ENCODE measurements at places on chromosomes 5 and 9.

GRCh38 chr9:109765830-109766229, 14.2 kb upstream of the PALM2AKAP2 start:
- DNase-seq: no peak

DNA sequence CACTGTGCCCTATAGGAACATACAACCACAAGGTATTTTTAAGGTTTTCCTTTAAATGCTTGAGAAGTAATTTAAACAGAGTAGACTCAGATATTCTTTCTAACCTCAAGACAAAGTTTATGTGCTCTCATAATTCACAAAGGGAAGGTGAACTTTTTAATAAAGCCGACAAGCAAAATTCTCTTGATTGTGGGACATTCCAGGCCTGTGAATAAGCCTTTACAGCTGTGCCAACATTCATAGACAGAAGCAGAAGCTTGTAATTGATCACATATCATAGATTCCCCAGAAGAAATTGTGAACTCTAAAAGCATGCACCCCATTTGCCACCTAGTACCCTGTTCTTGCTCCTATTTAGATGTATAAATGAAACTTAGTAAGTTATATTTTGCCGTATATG, 1107.8 kb upstream of the SEMA6A start:
- DNase-seq: no peak

DNA sequence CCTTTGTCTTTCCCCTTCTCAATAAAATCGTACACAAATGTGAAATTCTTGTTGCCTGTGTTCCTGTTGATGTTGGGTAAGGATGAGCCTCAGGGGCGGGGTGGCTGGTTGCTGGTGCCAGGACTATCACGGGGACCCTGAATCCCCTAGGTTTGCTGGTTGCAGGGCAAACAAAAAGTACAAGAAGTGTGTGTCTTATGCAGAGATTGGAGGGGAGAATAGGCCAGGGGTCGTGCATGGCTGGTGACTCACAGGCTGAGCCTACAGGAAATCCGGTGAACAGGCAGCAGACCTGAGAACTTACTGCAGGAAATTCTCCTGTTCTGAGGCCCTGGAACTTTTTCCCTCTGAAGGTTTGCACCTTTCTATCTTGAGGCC, 5.5 kb downstream of the ANXA2R start:
- no peak for DNase-seq

DNA sequence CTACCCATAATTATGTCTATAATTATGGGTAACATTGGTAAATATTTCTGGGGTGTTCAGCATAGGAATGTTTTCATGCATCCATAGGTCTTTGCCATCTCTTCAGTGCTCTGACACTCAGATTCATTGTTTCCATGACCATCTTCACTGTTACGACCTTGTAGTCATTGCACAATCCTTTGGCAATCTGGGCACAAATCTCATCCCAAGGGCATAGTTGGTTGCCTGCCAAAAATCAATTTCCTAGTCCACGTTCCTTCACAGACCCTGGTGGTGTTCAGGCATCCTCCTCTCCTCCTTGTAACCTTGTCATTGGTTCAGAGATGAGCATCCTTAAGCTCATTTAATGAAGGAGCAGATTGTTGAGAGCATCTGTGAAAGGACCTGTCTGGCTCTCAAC, 1400.7 kb downstream of the CDH12 start:
- no peak for DNase-seq

DNA sequence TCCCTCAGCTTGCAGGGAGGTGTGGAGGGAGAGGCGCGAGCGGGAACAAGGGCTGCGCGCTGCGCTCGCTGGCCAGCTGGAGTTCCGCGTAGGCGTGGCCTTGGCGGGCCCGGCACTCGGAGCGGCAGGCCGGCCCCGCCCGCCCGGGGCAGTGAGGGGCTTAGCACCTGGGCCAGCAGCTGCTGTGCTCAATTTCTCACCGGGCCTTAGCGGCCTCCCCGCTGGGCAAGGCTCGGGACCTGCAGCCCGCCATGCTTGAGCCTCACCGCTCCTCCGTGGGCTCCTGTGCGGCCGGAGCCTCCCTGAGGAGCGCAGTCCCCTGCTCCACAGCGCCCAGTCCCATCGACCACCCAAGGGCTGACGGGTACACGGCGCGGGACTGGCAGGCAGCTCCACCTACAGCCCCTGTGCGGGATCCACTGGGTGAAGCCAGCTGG, 1516.4 kb downstream of the EFNA5 start:
- no peak for DNase-seq

- DNase-seq: no peak
Measured at GRCh38 chr5:136435946-136436543, 70.7 kb upstream of the TRPC7 start.

- DNase-seq: no peak
Measured at GRCh38 chr5:135891791-135892190, 3.9 kb downstream of the IL9 start.

- no peak for DNase-seq
Measured at GRCh38 chr5:50766462-50766861, 100.0 kb downstream of the PARP8 start.

DNA sequence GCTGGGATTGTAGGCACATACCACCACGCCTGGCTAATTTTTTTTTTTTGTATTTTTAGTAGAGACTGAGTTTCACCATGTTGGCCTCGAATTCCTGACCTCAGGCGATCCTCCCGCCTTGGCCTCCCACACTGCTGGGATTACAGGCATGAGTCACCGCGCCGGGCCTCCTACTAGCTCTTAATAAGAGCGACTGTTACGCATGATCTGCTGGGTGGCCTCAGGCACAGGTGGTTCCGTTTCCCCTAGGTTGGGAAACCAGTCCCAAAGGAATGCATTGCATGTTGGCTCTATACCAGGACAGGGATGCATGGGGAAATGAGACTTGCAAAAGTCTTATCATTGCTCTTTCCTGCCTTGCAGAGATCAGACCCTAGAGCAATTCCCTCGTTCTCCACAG, 184.7 kb upstream of the PPP1R26 start:
- DNase-seq: no peak

- DNase-seq: no peak
Measured at GRCh38 chr9:9177081-9177480, 1377.5 kb upstream of the DMAC1 start.

GRCh38 chr5:175047048-175047447, 322.7 kb downstream of the MSX2 start:
- DNase-seq: no peak

DNA sequence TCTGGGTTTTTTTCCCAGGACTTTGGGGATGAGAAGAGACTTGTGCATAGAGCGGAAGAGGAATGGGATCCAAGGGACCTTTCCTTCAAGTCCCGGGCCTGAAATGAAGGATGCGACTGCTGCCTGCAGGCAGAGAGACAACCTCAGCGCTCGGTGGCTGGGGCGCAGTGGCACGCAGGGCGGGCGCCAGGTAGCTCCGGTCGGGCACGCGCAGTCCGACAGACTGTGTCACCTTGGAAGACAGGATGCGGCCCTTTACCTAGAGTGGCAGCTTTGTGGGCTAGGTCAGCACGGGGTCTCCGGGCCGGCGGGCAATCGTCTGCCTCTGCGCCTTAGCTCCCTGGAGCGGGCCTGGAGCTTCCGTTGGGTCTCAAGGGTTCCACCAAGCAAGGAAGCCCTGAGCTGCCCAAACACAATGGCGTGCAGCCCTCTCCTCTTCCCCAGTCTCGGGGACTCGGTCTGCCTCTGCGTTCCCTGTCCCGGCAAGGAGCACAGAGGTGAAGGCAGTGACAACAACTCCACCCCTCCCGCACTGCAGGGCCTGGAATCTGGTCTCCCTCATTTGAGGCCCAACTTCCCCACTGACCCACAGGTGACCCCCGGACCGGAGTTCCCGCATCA, 6.0 kb downstream of the BARX1 start:
- DNase-seq: no peak

- DNase-seq: no peak
Measured at GRCh38 chr9:92603100-92603499, 66.8 kb downstream of the IPPK start.

GRCh38 chr5:59234236-59234635, 651.4 kb downstream of the RAB3C start:
- DNase-seq: no peak

DNA sequence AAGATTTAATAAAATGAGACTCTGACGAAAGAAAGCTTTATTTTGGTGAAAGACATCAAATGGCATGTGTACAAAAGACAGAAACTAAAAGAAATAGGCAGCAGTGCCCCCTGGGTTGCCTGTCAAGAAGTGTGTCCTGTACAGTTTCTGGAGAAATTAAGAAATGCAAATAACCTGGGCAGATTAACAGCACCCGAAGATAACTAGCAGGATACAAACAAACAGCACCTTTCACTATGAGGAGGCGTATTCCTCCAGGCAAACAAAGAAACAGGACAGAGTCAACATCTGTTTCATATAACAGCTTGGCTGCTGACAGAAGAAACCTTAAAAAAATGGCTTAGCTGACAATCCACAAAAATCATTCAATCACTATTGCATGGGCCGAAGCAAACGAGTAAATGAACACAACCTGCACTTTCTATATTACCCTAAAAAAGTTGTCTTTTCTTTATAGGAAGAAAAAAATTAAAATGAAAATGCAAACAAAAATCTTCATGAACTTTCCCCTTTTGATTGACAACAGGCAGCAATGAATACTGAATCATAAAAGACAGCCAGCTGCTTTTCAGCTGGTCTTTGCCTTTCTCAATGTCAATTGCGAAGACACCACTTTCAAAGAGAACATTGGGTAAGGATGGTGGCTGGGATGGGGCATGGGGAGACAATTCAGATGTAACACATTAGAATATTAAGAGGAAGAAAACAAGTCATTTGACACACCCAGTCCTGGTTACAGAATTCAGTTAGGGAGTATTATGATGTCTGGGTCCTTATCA, 162.1 kb downstream of the ARL15 start:
- no peak for DNase-seq

- no peak for DNase-seq
Measured at GRCh38 chr5:74738406-74738805, 28.5 kb downstream of the GFM2 start.

GRCh38 chr5:172162323-172162986, 25.6 kb downstream of the STK10 start:
- DNase-seq: no peak

DNA sequence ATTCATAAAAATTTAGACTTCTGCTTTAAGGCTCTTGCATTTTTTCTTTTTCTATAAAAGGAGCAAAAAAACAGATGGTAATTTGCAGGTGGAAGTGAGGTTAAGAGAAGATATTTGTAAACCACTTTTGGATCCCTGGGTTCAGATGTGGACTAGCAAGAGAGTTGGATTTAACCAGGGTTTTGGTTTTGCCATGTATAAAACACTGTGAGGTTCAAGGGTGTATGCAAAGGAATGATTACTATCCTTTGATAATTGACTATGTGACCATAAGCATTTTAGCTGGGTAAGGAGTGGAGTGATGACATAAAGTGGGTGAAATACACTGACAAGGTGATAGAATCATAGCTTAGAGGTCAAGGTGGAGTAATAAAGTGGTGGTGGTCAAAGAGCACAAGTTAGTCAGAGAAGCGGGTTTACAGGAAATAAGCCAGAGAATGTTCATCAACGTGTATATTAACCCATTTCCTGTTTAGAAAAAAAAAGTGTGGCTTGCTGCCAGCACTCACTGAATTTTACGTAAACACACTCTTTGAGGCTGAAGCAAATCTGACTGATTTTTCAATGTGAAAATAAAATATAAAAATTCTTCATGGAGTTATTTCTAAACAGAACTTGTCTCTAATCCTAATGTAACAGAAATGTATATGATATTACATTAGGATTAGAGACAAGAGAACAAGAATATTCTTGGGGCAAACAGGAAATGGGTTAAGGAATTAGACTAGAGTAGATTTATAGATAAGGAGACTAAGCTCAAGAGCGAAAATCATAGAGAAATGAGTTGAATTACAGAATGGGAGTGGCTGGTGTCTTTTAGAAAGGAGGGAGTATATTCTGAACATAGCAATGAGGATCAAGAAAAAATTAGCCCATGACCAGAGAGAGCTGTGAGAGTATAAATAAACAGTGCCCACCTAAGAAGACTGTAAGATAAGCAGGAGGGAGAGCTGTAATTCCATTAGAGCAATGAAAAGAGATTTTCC, 74.5 kb downstream of the CDKN2A start:
- peak; percentile 22 for DNase-seq

DNA sequence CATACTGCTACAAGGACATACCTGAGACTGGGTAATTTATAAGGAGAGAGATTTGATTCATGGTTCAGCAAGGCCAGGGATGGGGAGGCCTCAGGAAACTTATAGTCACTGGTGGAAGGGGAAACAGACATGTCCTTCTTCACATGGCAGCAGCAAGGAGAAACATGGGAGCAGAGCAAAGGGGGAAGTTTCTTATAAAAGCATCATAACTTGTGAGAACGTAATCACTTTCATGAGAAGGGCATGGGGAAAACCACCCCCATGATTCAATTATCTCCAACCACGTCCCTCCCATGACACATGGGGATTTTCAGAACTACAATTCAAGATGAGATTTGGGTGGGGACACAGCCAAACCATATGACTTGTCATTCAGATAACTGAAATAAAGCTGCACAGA, 100.9 kb downstream of the ST8SIA4 start:
- DNase-seq: no peak

GRCh38 chr5:79105868-79106267, 5.7 kb upstream of the BHMT start:
- no peak for DNase-seq

GRCh38 chr5:179699616-179700237, 960 bp downstream of the CANX start:
- DNase-seq: peak; percentile 31

DNA sequence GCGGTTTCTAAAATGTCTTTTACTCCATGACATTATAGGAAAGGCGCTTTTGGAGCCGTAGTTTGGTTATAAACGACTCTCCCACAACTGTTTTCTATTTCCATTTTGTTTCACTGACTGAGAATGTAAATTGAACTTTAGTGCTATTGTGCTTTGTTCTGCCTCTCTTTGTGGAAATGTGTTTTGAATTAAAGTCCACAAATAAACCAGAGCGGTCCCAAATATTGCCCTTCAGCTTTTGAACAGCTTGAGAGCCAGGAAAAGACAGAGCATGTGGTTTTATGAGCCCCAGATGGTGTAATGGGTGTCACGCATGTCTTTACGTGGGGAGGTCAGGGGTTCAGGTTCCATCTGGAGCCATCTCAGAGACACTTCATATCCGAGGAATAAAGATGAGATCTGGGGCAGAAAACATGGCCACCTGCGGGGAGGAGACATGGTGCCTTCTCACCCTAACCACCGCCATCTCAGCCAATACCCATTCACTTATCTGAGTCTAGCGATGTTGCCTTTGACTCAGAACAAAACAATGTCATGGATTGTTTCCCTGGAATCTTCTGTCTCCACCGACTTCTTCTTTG, 42.5 kb upstream of the ROR2 start:
- no peak for DNase-seq

GRCh38 chr5:134024811-134025210, 20.0 kb upstream of the VDAC1 start:
- no peak for DNase-seq

GRCh38 chr5:170791325-170791954, 7.9 kb downstream of the GABRP start:
- peak; percentile 49 for DNase-seq

GRCh38 chr9:125948887-125949596, 201.9 kb downstream of the PBX3 start:
- no peak for DNase-seq

DNA sequence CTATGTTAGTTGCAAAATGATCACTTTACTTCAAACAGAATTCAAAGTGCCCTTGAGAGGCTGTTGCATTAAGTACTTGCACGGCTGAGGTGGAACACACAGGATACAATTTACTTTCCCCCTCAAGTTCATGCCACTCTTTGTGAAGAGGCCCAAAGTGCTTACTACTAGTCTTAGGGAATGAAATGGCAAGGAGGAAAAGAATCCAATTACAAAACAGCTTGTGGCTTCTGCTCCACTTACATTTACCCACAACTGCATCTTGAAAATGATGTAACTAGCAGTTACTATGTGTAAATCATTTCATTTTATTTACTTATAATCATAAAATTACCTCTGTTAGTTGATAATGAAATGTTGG, 14.6 kb downstream of the FOXD1 start:
- DNase-seq: no peak

Data from common myeloid progenitor, CD34-positive (primary cell).